ENCODE measurements at places on chromosomes 16 and 17.

GRCh38 chr17:43587647-43588046, 41.5 kb upstream of the ETV4 start:
- DNase-seq: no peak

- no peak for DNase-seq
These were observed 49.0 kb upstream of the ENDOV start for GRCh38 chr17:80365983-80366382.

DNA sequence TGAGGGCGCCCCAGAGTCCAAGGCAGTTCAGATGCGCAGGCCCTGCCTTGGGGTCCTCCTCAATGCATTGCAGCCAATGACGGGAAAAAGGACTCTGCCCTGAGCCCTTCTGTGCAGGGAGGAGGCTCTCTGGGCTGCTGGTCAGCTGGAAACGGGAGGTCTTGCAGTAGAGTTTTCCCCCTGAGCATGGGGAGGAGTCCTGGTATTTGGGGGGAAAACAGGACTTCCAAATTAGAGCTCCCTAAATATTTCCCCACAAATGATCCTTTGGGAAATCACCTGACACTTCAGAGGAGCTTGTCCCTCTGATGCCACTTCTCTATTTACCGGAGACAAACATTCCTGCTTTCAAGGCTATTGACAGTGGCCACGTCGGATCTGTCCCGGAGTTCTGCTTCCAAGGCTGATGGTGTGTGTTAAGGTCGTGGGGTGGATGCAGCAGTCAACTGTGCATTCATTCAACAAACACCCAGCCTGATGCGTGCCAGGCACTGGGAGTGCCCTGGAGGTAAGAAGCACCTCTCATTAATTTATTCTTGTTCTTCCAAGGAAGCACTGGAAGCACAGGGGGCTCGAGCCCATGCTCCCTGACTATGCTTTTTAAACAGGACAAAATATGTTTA, 73.0 kb upstream of the DNAH17 start:
- no peak for DNase-seq

GRCh38 chr16:63447121-63447520, 1410.9 kb upstream of the CDH8 start:
- DNase-seq: no peak

GRCh38 chr17:74020522-74020921, 183.0 kb upstream of the RPL38 start:
- no peak for DNase-seq

DNA sequence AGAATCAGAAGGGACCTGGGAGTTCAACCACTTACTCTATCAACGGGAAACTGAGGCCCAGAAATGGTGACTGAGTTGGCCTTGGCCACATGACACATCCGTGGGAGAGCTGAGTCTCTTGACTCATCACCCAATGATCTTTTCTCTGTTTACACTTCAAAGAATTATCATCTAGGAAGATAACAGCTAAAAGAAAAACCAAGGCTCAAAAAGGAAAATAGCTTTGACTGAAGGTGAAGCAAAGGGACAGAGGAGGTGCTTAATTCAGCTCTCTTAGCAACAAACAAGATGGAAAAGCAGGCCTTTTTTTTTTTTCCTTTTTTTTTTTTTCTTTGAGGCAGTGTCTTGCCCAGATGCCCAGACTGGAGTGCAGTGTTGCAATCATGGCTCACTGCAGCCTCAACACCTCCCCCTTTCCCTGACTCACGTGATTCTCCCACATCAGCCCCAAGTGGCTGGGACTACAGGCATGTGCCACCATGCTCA, 16.7 kb downstream of the ERCC4 start:
- DNase-seq: no peak

- DNase-seq: no peak
These were observed 48.6 kb downstream of the SLC39A11 start for GRCh38 chr17:73043686-73044581.

Measured in T-helper 17 cell (primary cell).